ENCODE measurements at places on chromosomes 3 and 15.

DNA sequence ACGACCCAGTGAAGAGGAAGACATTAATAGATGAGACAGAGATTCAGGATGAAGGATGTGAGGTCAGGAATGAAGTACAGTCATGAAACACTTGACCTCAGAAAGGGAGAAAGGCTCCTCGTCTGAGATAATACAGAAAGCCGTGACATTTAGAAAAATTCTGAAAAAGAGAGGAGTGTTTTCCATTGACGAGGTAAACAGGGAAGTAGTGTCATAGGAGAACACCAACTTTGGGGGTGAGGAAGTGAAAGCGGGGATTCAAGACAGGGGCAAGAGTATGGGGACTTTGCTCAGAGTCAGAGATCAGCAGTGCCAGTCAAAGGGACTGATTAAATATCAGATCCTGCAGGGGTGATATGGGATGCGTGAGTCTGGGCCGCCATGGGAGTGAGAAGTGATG, 160.9 kb downstream of the PLCL2 start:
- H3K4me1 ChIP-seq = no peaks in the 10 kb centered on the region
- H3K27ac ChIP-seq = no peak overlapping the region

- no peaks in the 10 kb centered on the region for H3K4me1 ChIP-seq
- no peak overlapping the region for H3K4me3 ChIP-seq
- peak; percentile 79 for DNase-seq
- no peaks in the 10 kb centered on the region for H3K27me3 ChIP-seq
These were observed 175.7 kb upstream of the KBTBD8 start for GRCh38 chr3:66822186-66823008.

DNA sequence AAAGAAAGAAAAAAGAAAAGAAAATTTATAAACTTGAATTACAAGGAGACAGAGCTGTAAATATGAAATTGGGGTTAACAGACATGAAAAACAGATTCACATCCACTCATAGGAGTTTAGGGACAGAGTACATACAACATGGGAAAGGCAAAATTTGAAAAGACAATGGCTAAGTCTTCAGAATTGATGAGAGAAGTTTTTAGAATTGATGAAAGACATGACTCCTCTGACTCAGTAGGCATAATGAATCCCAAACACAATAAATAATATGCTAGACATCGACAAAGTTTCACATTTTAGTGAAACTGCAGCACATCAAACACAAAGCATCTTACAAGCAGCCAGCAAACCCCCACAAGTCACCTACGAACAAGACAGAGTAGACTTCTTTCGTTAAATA, 84.4 kb upstream of the MELTF start:
- no peak overlapping the region for H3K4me3 ChIP-seq
- no peak for DNase-seq
- no peak overlapping the region for H3K27ac ChIP-seq

DNA sequence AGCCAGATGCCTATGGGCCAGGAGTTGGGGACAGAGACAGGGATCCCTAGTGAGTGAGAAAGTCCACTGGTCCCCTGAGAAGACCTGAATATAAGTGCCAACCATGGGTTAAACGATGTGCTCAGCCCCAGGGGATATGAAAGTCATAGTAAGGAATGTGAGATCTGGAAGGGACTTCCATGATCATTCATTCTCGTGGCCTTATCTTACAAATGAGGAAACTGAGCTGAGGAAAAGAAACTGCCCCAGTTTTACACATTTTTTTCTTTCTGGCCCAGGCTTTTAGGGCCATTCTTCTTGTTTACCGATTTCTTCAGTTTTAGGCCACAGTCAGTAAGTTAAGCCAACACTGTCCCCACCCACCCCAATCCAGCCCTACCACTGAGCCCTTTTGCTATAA, 11.1 kb downstream of the CD80 start:
- DNase-seq = no peak
- H3K36me3 ChIP-seq = no peaks in the 10 kb centered on the region
- no peaks in the 10 kb centered on the region for H3K4me1 ChIP-seq
- no peaks in the 10 kb centered on the region for H3K27me3 ChIP-seq
- no peak overlapping the region for H3K4me3 ChIP-seq

- H3K36me3 ChIP-seq = no peaks in the 10 kb centered on the region
- no peak within 1 kb of the TSS for H3K27ac ChIP-seq
- H3K4me1 ChIP-seq = peaks cover 21% of the 10 kb centered on the region
- peak; percentile 67 for DNase-seq
- peak within 1 kb of the TSS; percentile 59 for H3K4me3 ChIP-seq
- H3K27me3 ChIP-seq = peaks cover 4% of the 10 kb centered on the region
These were observed at the start of gene C3orf52 for GRCh38 chr3:112086076-112086854. Gene C3orf52, plus strand, starts transcription at chr3:112086389. Its CDS starts 19 bp downstream, at chr3:112086408.

DNA sequence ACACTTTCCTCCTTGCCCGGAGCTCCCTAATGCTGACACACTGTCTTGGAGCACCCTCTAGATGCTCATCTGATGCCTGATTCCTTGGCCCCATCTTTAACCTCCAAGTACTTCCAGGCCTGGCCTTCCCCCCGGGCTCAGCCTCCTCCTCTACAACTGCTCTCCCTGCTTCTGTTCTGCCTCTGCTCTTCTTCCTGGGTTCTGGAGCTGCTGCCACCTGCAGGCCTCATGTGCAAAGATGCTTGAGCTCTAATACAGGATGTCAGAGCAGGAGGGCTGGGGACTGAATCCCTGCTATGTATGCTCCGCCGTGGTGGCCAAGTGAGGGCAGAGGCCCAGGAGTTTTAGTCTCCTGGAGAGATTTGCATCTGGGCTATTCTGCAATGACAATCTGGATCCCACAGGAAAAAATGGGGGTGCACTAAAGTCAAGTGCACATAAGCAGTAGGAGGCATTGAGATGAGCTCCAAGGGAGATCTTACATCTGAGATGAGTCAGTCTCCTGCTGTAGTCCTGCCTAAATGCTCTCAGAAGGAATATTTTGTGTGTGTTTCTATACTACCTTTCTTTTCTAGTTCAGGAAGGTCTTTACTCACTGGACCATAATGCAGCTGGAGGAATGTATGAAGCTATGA, 296.3 kb downstream of the UACA start:
- peak; percentile 65 for DNase-seq
- H3K27me3 ChIP-seq = no peaks in the 10 kb centered on the region
- H3K36me3 ChIP-seq = no peaks in the 10 kb centered on the region
- no peak overlapping the region for H3K27ac ChIP-seq

GRCh38 chr3:194275291-194275690, 75.8 kb downstream of the CPN2 start:
- no peak for DNase-seq
- H3K4me3 ChIP-seq = no peak overlapping the region
- H3K27ac ChIP-seq = no peak overlapping the region
- no peaks in the 10 kb centered on the region for H3K36me3 ChIP-seq
- H3K27me3 ChIP-seq = no peaks in the 10 kb centered on the region
